ENCODE measurements at places on chromosomes 11 and 22.
A peak's percentile ranks its signal among the peaks of the same experiment; 100 is the strongest.

DNA sequence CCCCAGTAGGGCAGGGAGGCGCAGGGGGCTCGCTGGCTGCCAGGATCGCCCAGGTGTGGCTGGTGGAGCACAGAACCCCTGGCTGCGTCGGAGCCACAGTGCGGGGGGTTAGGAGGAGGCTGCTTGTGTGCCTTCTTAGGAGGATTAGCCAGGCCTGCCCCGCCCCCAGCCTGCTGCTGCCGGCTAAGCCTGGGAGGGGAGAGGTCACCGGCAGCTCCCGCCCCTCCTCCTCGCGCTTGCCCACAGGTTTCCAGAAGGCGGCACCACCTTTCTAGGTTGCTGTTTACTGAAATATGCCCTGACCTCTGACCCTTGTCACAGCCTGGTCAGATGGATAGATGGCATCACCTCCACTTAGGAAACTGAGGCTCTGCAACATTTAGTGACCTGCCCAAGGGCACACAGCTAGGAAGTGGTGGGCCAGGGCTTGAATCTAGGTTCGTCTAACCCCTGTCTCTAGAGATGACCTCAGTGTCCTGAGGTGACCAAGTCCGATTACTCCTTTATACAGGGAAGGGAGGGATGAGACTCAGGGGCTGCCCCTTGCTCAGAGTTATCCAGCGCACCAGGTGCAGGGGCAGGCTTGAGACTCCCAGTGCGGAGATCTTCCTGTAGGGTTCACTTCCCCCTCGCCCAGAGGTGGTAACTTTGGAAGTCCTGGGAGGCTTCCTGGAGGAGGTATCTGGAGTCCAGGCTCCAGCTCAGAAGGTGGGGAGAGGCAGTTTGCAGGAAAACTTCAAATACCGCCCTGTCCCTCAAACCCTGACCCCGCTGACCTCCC lies 44.0 kb downstream of the MYO7A start:
- no peak for DNase-seq

DNA sequence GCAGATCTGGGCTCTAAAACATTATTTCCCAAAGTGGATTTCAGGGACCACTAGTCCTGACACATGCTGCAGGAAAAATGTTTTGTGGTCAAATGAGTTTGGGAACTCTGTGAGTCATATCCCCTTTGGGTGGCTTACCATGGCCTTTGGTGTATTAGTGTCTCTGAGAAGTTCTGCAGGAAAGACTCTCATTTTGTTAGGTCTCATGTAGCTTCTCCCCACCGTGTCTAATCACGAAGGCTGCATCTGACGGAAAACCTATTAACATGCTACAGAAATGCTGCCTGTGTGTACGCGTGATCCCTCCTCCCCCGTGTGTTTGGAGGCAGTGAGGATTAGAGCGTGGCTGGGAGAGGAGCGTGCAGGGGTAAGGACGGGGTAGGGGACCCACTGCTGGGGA lies 191.7 kb downstream of the ST3GAL4 start:
- DNase-seq, result no peak

- no peak for DNase-seq
These were observed 17.6 kb upstream of the BDNF start for GRCh38 chr11:27717801-27718229.

DNA sequence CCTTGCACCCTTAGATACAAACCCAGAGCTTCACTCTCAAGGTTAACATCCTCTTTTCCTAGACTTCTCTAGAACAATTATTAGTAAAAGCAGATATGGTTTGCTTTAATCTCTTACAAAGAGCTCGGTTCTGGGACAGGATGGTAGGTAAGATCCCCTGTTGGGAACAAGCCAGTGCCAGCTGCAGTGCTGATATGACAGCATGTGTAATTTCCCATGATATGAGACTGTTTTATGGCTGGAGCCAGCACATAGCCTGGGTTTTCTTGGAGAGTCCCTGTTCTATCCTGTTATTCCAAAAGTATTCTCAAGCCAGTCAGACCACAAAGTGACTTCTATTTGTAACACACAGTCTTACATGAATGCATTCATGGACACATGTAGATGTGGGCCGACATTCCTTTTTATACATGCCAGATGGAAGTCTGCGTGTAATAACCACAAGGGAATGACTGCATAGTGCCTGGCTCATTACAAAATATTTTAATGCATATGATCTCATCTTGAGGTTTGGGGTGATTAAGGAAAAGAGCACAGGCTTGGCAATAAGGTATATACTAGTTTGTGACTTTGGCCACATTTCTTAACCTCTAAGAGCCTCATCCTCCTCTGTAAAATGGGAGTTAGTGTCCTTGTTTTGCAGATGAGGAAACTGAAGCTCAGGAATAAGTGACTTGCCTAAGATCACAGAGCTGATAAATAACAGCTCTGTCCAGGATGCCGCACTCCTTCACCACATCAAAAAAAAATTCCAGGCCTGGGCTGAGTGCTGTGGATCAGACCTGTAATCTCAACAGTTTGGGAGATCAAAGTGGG lies 21.8 kb downstream of the CLMP start:
- DNase-seq, result no peak

DNA sequence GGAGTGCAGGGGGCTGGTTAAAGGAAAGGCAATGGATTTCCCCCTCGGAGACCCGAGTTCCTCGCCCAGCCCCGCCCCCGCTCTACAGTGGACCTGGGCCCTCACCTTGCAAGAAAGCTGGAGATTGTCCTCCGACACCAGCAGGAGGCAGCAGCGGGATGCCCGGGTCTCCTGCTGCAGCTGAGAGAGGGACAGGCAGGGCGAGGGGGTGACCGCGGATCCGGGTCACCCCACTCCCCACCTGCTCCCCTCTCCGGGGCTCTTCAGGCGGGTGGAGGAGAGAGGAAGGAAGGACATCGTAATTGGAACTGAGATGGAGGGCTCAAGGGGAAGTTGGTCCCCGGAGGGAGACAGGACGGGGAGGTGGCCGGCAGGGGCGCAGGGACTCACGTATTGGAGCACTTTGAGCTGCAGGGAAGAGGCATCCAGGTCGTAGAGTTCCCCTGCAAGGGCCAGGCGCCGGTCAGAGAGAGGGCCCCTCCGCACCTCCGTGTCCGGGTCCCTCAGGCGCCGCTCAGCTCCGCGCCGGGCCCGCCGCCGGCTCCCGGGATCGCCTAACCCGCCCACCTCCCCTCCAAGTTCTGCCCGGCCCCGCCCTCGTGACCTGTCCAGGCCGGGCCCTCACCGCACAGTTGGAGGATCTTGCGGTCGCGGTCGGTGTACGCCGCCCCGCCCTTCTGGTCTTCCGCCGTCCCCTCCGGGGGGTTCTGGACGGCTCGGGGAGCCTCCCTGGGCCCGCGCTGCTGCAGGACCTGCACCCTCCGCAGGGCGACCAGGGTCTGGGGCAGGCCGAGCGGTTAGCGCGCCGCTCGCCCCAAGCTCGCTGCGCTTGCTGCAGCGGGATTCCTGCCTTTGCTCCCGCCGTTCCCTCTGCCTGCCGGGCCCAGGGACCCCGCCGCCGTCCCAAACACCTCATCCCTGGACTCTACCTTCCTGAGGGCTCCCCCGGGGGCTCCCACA lies 84.1 kb downstream of the PDE2A start:
- DNase-seq, result peak; percentile 67

DNA sequence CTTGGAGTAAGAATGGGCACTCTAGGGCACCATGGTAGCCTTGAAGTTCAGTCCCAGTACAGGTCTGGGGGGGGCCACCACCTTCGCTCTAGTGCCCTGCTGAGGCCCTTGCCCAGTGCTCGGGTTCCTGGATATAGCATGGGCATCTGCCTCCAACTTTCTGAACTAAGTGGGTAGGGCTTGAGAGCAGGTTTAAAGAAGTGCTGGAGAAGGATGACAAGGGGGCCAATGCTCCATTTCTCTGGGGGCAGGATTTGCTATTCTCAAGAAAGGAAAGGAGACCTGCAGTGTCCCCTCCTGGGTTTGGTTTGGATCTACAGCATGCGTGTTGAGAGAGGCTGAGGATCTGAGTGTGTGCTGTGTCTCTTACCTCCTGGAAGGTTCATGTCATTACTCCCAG lies 82.2 kb upstream of the SUSD2 start:
- DNase-seq, result no peak

Measured in KBM-7 (cell line).